SJSA1 (cell line): ENCODE measurements at places on chromosomes 6 and 20. TPM values are rescaled to one million over a fixed set of nuclear protein-coding genes. Genes with fewer than 3 reads are reported as not detected.

DNA sequence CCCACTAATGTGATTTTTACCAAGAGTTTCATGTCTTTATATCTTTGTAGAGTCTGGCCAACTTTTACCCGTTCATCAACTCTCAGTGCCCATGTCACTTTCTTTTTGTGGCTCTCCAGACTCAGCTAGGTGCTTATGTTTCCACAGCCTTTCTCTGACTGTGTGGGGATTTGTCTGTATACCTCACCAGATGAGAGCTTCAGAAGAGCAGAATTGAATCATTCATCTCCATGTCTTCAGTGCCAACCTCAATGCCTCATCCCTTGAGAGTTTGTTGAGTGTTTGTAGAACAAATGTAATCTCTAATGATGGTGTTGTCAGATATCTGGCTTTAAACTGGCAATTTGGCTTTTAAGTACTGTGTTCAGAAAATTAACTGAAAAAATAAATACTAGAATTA, 16.8 kb upstream of the CCN2 start:
- no peak overlapping the region for H3K4me3 ChIP-seq
- no peaks in the 10 kb centered on the region for H3K27me3 ChIP-seq
- peaks cover 7% of the 10 kb centered on the region for H3K4me1 ChIP-seq
- no peak overlapping the region for H3K27ac ChIP-seq
- DNase-seq = no peak
- no peaks in the 10 kb centered on the region for H3K36me3 ChIP-seq

GRCh38 chr20:57308451-57309271, 20.9 kb upstream of the SPO11 start:
- no peaks in the 10 kb centered on the region for H3K4me1 ChIP-seq
- no peaks in the 10 kb centered on the region for H3K36me3 ChIP-seq
- H3K27me3 ChIP-seq = 0 out of 2 replicates have a peak, but pooled peaks cover 2% of the 10 kb centered on the region
- H3K27ac ChIP-seq = no peak overlapping the region

DNA sequence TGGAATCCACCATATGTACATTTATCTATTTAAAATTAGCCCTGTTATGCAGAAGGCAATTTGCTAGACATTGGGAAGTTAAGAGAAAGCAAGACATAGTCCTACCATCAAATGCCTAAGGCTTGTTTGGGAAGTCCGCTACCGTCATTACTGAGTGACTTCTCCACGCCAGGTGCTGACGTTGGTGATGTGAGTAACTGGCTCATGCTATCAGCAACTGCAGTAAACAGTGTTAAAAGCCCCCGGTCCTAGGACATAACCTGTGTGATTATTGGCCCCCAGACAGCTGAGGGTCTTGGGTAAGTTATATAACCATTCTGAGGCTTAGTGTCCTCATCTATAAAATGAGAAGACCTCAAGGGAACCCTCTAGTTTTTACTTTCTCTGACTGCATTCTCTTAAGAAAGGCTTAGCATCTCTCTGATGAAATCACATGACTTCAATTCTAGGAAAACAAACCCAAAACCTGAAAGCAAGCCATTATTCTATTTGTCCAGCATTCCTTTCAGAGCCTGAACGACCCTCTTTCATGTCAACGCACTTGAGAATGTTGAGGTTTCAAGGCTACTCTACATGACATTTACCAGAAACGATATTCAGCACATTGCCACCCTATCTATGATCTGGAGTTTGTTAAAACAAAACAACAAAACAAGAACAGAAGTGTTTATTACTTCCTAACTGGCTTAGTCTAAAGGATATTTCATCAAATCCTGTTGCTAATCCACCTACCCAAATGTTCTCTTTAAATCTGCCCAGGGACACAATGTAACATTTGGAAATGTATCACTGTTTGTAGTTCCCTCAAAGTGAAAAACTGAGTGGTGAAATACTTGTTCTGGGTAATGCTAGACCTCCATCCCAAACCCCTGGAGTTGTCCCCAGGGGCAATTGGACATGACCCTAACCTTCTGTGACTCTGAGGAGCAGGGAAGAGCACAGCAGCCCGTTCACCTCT, 133.8 kb downstream of the BTBD3 start:
- peaks cover 16% of the 10 kb centered on the region for H3K4me1 ChIP-seq
- no peaks in the 10 kb centered on the region for H3K36me3 ChIP-seq
- H3K4me3 ChIP-seq = no peak overlapping the region
- DNase-seq = no peak
- no peaks in the 10 kb centered on the region for H3K27me3 ChIP-seq
- H3K27ac ChIP-seq = no peak overlapping the region

DNA sequence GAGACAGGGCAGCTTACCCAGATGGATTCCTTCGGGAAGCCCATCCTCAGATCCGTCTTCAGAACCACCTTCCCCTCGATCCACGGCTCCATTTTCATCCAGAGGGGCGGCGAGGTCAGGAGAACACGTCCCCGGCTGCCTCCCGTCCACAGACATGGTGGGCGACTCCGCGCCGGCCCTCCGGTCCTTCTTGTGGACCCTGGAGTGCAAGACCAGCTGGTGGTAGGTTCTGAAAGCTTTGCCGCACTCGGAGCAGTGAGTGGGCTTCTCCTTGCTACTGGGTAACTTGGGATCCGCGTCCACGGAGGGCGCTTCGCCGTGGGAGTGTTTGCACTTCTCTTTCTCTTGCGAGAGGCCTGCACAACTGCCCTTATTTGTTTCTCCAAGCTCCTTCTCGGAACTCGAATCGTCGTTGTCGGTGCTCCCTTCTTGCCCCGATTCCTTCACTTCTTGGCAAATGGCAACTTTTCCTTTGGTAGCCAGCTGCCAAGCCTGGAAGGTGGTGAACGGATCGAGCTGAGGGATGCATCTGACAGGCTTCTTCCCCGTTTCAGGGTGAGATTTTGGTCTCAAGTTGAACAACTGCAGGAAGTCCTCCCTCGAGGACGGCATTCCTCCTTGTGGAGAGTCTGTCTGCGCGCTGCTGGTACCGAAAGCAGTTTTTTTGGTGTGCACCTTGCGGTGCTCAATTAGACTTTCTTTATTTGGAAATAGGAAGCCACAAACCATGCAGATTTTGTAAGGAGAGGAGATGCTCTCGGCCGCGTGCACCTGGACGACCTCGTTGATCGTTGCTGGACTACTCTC, 12.0 kb downstream of the ZNF217 start:
- no peak for DNase-seq
- no peak overlapping the region for H3K4me3 ChIP-seq
- H3K36me3 ChIP-seq = peaks cover 60% of the 10 kb centered on the region
- H3K27ac ChIP-seq = no peak overlapping the region
- H3K27me3 ChIP-seq = no peaks in the 10 kb centered on the region
- H3K4me1 ChIP-seq = peaks cover 53% of the 10 kb centered on the region

GRCh38 chr20:3993109-3993508, 22.2 kb downstream of the RNF24 start:
- H3K27ac ChIP-seq = no peak overlapping the region
- no peaks in the 10 kb centered on the region for H3K27me3 ChIP-seq
- peaks cover 11% of the 10 kb centered on the region for H3K4me1 ChIP-seq
- DNase-seq = no peak

SLC22A3 gene
- total RNA-seq = not detected in 2 replicates
